ENCODE measurements at places on chromosomes 3 and 15. TPM values are rescaled to one million over a fixed set of nuclear protein-coding genes. Genes with fewer than 3 reads are reported as not detected.

The PARP15 gene
- 3.3 TPM for total RNA-seq

The TNFSF10 gene
- total RNA-seq, result 55.4 TPM

The GPR176 gene
- total RNA-seq, result 1.3 TPM

The TEX9 gene
- total RNA-seq, result 1.3 TPM

The LIPC gene
- 268 TPM for total RNA-seq

The LRRIQ4 gene
- not detected for total RNA-seq

- no peaks in the 10 kb centered on the region for H3K36me3 ChIP-seq
- no peaks in the 10 kb centered on the region for H3K27me3 ChIP-seq
- DNase-seq, result no peak
- no peak overlapping the region for H3K4me3 ChIP-seq
- H3K4me1 ChIP-seq, result peaks cover 2% of the 10 kb centered on the region
Measured at GRCh38 chr3:125684199-125684598, 88.9 kb upstream of the OSBPL11 start.

GRCh38 chr15:82894971-82895520, 57.5 kb downstream of the HOMER2 start:
- H3K4me3 ChIP-seq, result no peak overlapping the region
- H3K27me3 ChIP-seq, result no peaks in the 10 kb centered on the region
- peaks cover 9% of the 10 kb centered on the region for H3K4me1 ChIP-seq
- H3K27ac ChIP-seq, result no peak overlapping the region
- H3K36me3 ChIP-seq, result no peaks in the 10 kb centered on the region

DNA sequence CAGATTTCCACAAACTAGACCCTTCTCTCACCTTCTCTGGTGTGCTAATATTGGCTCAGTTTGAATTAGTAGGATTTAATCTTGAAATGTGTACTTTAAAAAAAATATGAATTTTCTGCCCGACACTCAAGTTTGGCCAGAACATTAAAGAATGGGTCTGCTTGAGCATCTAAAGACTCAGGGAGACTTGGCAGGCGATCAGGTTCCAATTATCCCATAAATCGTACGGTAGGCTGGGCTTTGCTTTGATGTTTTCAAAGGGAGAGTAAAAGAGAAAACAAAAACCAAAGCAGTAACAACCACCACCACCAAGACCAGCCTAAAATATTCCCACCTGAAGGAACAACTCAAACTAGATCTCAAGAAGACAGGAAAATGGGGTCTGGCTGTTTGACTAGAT, 230.8 kb downstream of the EBLN2 start:
- no peaks in the 10 kb centered on the region for H3K27me3 ChIP-seq
- H3K4me3 ChIP-seq, result no peak overlapping the region
- H3K27ac ChIP-seq, result no peak overlapping the region
- no peak for DNase-seq
- no peaks in the 10 kb centered on the region for H3K36me3 ChIP-seq
- H3K4me1 ChIP-seq, result no peaks in the 10 kb centered on the region

- no peaks in the 10 kb centered on the region for H3K27me3 ChIP-seq
- H3K4me3 ChIP-seq, result no peak overlapping the region
- no peaks in the 10 kb centered on the region for H3K4me1 ChIP-seq
- DNase-seq, result no peak
- H3K27ac ChIP-seq, result no peak overlapping the region
- no peaks in the 10 kb centered on the region for H3K36me3 ChIP-seq
Measured at GRCh38 chr15:99021694-99022093, 14.1 kb upstream of the PGPEP1L start.

DNA sequence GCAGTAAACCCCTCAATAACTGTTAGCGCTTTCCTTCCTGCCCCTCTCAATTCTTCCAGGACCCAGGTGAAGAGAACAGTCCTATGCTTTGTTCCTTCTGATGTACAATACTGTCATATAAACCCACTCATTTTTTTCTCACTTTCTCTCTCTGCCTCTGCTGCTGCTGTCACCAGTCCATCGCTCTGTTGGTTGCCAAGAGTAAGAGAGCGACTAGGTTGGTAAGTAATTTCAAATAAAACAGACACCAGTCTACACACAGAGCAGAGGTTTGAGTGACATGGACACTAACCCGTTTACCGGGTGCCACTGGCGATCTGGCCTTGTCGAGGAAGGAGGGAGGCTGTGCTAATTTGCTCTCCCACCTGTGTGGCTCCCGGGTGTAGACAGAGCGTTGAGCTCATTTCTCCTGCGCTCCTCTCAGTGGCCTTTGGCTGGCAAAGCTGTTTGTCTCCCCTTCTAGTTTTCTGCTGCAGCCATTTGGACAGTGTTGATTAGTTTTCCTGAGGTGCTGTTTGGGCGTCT, 215.4 kb downstream of the THSD4 start:
- DNase-seq, result no peak
- no peaks in the 10 kb centered on the region for H3K36me3 ChIP-seq
- H3K4me1 ChIP-seq, result peaks cover 32% of the 10 kb centered on the region
- peak overlapping the region; percentile 88 for H3K27ac ChIP-seq
- no peaks in the 10 kb centered on the region for H3K27me3 ChIP-seq

- H3K4me1 ChIP-seq, result no peaks in the 10 kb centered on the region
- no peaks in the 10 kb centered on the region for H3K27me3 ChIP-seq
- no peak overlapping the region for H3K4me3 ChIP-seq
- no peak for DNase-seq
- H3K36me3 ChIP-seq, result no peaks in the 10 kb centered on the region
- no peak overlapping the region for H3K27ac ChIP-seq
Measured at GRCh38 chr3:72641684-72642083, 206.6 kb downstream of the SHQ1 start.

DNA sequence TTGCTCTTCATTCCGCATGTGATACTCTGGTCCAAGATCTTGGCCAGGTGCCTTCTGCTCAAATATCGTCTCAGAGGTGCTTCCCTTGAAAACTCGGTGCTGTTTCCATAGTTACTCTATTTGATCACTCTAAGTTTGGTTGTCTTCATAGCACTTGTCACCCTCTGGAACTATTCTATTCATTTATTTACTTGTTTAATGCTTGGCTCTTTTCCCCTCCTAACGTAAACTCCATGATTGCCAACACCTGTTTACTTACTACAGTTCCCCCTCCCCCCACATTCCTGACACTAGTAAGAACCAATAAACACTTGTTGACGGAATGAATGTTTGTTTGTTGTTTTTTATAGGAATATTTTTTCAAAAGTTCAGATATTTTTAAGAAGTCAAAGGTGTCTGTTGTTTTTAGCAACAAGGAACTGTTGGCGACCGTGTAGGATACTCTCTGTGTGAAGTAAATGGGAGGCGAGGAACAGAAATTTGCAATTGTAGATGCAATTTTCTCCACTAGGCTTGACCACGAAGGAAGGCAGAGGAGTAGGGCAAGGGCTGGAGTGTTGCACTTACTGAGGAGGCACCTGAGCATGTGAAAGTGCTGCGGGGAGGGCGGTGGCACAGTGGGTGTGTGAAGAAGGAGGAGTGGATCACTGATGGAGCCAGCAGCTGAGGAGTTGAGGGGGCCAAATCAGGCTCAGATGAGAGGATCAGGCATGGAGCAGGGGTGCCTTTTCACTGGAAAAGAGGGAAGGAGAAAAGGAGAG, 48.4 kb downstream of the MOBP start:
- no peak overlapping the region for H3K27ac ChIP-seq
- H3K4me3 ChIP-seq, result no peak overlapping the region
- no peaks in the 10 kb centered on the region for H3K36me3 ChIP-seq
- H3K4me1 ChIP-seq, result no peaks in the 10 kb centered on the region
- no peaks in the 10 kb centered on the region for H3K27me3 ChIP-seq

- H3K36me3 ChIP-seq, result no peaks in the 10 kb centered on the region
- peak; percentile 58 for DNase-seq
- peak within 1 kb of the TSS; percentile 52 for H3K4me3 ChIP-seq
- no peak within 1 kb of the TSS for H3K27ac ChIP-seq
- H3K4me1 ChIP-seq, result peaks cover 19% of the 10 kb centered on the region
Measured at GRCh38 chr3:77039606-77040171, at the start of gene ROBO2. Gene ROBO2 (plus strand): TSS chr3:77040099. CDS start chr3:77040786, 687 bp downstream.

DNA sequence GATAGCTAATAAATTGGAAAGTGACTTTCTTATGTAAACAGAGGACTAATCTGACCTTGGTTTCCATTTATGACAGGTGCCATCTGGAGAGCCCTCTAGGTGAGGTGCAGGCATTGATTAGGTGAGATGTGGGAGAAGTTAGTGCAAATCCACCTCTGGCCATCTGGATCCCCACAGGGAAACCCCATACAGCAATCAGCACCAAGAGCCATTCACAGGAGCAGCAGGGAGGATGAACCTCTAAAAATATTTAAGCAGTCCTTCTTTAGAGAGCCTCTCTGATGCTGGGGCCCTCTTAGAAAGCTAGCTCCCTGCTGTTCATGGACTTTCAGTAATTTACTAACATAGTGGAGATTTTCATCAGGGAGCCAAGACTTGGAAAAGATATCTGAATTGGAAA, 69.3 kb downstream of the CLSTN2 start:
- no peak overlapping the region for H3K27ac ChIP-seq
- no peak for DNase-seq
- H3K27me3 ChIP-seq, result no peaks in the 10 kb centered on the region
- H3K4me3 ChIP-seq, result no peak overlapping the region
- H3K36me3 ChIP-seq, result no peaks in the 10 kb centered on the region

DNA sequence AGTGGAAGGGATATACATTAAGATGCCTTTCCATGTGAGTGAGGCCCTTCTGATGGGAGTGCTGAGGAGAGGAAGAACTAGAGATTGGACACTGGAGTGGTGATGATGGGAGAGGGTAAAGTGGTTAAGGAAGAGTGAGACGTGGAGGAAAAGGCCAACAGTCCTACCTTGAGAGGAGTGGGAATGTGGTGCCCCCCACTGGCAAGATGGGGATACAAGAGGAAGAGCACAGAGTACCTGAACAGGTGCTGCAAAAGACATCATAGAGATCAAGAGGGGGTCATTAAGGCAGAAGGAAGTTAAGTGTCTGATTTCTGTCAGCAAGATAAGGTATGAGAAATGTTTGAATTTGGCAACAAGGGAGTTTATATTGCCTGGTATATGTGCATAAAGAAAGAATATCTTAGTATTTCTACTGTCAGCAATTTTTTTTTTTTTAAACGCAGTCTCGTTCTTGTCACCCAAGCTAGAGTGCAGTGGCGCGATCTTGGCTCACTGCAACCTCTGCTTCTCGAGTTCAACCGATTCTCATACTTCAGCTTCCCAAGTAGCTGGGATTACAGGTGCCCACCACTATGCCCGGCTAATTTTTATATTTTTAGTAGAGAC, 34.0 kb downstream of the ARIH2 start:
- peaks cover 5% of the 10 kb centered on the region for H3K36me3 ChIP-seq
- DNase-seq, result peak; percentile 48
- no peaks in the 10 kb centered on the region for H3K27me3 ChIP-seq

- H3K27ac ChIP-seq, result peak overlapping the region; percentile 100
- H3K27me3 ChIP-seq, result no peaks in the 10 kb centered on the region
- peaks cover 8% of the 10 kb centered on the region for H3K4me1 ChIP-seq
- H3K36me3 ChIP-seq, result peaks cover 38% of the 10 kb centered on the region
Measured at GRCh38 chr3:187735383-187735782, 9.9 kb downstream of the BCL6 start.

DNA sequence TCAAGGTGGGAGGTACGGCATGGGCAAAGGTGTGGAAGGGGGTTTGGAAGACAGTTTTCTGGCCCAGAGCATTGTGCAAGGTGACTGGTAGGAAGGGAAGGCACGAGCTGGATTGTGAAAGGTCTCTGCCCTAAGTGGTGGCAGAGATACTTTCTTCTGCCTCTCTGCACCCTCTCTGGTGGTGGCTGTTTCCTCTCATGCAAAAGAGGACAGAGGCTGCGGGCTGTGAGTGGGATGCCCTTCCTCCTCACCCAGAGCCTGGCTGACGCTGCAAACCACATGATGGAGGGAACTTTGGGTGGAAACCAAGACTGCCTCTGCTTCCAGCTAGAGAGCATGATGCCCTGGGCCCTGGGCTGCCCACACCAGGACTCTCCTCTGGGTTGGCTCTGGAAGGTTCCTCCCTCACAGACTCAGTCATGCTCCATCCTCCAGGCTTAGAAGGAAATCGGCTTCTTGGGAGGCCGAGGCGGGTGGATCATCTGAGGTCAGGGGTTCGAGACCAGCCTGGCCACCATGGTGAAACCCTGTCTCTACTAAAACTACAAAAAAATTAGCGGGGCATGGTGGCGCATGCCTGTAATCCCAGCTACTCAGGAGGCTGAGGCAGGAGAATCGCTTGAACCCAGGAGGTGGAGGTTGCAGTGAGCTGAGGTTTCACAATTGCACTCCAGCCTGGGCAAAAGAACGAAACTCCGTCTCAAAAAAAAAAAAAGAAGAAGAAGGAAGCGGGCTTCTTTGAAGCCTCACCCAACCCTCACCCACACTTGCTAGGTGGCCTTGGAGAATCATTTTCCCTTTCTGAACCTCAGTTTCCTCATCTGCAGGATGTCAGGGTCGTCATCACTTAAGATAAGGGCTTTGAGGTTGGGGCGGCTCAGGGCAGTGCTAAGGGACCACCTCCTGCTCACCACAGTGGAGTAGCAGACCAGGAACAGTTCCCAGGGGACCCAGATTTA, 8.3 kb downstream of the PSTPIP1 start:
- no peak for DNase-seq
- no peaks in the 10 kb centered on the region for H3K4me1 ChIP-seq
- peak overlapping the region; percentile 18 for H3K27ac ChIP-seq

DNA sequence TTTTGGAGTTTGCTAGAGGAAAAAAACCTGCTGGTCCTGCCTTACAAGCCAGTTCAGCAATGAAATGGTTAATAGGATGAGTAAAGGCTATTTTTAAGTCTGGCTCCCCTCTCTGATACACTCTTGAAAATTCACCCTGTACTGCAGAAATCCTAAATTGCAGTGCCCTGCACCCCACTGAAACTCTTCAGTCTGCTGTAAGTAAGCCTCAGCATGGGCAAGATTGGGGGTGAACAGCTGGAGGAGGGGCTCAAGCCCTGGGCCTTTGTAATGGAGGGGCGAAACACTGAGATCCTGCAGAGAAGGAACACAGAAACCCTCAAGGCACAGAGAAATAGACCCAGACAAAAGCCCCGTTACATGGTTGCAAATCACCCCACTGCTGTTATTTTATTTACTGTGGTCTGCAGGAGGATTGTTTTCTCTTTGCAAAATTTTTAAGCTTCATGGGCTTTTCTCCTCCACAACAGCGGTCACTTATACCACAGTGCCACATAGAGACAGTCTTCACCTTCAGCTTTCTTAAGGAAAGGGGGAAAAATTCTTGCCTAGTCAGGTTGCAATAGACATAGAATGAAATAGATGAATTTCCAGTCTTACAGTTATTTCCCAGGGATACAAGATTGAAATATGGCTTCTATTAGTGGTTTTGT, 45.0 kb downstream of the SOX2 start:
- H3K27ac ChIP-seq, result no peak overlapping the region
- no peaks in the 10 kb centered on the region for H3K4me1 ChIP-seq
- H3K36me3 ChIP-seq, result no peaks in the 10 kb centered on the region

GRCh38 chr3:16174026-16174355, 489 bp upstream of the GALNT15 start:
- no peak overlapping the region for H3K4me3 ChIP-seq
- no peaks in the 10 kb centered on the region for H3K27me3 ChIP-seq
- no peaks in the 10 kb centered on the region for H3K36me3 ChIP-seq
- peak; percentile 20 for DNase-seq
- H3K4me1 ChIP-seq, result no peaks in the 10 kb centered on the region
- H3K27ac ChIP-seq, result no peak overlapping the region

GRCh38 chr3:149585401-149585726, 72.5 kb downstream of the WWTR1 start:
- H3K36me3 ChIP-seq, result no peaks in the 10 kb centered on the region
- no peak overlapping the region for H3K27ac ChIP-seq
- H3K27me3 ChIP-seq, result no peaks in the 10 kb centered on the region
- H3K4me3 ChIP-seq, result no peak overlapping the region

- H3K4me3 ChIP-seq, result no peak overlapping the region
- no peaks in the 10 kb centered on the region for H3K36me3 ChIP-seq
- no peaks in the 10 kb centered on the region for H3K4me1 ChIP-seq
Measured at GRCh38 chr15:27824841-27825422, 274.2 kb downstream of the OCA2 start.

Measured in liver (tissue), 10 donors.